DMS53 (cell line): ENCODE measurements at places on chromosomes 16 and 17.

- no peak for DNase-seq
Measured at GRCh38 chr16:68009157-68009735, 6.5 kb downstream of the DPEP2NB start.

- no peak for DNase-seq
Measured at GRCh38 chr17:46195939-46196716, 2.9 kb upstream of the KANSL1 start.

GRCh38 chr16:88473666-88474534 lies 20.8 kb downstream of the ZFPM1 start:
- DNase-seq: no peak

- peak; percentile 43 for DNase-seq
Measured at GRCh38 chr17:68431661-68432071, 25.6 kb downstream of the WIPI1 start.

DNA sequence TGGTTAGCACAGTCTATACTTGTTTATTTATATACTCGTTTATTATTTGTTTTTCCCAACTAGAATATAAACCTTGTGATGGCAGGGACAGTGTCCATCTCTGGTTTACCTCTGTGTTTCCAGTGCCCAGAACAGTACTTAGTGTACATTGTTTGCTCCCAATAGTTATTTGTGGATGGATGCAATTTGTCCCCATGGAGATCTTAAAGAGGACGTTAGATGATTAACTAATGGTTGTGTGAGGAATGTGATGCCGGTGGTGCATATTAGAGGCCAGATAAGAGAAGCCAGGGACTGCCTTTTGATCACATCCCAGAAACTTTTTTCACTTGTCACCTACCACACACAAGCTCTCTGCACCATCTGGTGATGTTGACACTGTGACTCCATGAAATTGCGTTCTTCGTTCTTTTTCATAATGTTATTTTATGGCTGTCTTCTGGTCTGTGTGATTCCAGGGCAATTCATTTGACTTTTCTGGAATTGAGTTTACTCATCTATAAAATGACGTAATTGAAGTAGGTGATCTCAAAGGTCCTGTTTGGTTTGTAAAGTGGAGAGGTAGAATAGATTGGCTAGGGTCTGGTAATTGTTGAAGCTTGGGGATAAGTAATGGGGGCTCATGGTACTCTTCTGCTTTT lies 1.2 kb downstream of the COX10 start:
- no peak for DNase-seq

GRCh38 chr16:68146585-68146984 lies 61.4 kb downstream of the NFATC3 start:
- DNase-seq: peak; percentile 33

DNA sequence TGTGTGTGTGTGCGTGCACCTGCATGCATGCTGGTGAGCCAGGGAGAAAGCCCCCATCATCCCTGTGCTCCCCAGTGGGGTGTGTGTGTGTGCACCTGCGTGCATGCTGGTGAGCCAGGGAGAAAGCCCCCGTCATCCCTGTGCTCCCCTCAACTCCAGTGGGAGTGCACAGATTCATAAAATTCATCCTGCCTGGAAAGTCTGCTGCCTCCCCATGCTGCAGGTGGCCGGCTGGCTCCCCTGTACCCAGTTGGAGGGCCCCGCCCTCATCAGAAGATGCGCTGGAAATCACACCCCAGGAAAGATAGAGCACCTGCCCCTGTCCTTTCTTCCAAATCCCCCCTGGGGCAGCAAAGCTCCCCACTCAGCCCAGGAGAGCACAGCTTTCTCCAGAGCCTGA lies 84.8 kb upstream of the DOC2B start:
- DNase-seq: no peak

DNA sequence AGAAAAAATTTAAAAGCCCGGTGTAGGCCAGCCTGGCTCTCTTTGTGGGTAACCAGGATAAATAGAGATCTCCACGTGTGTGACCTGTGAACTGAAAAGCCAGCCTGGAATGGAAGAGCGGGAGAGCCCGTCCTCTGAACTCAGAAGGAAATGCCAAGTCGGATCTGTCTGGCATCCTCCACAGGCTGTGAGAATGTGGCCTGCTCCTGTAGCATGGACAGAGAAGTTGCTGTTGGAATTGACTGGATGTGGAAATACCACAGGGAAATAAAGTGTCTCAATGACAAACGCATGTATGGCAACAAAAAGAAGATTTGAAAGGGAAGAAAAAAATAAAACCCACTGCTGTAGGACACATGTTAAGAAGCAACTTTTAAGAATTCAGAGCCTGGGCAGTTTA lies 6.7 kb downstream of the KLHL36 start:
- DNase-seq: no peak

GRCh38 chr16:1527836-1528811 lies 5.3 kb upstream of the TMEM204 start:
- no peak for DNase-seq

DNA sequence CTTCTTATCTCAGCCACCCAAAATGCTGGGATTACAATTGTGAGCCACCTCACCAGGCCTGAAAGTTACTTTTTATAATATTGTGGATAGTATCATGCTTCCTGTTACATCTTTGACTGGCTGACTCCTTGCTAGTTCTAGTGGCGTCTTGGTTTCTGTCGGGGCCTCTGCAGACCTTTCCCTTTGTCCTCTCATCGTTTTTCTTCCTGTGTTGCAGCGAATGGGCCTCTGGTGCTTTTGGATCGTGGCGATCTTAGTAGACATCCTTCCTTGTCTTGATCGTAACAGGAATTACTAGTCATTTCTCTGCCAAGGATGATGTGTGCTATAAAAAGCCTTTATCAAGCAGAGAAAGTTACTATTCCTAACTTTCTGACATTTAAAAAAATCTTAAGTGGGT lies 20.8 kb downstream of the ASPSCR1 start:
- DNase-seq: no peak

- no peak for DNase-seq
Measured at GRCh38 chr16:53936052-53936451, 232.1 kb downstream of the FTO start.

DNA sequence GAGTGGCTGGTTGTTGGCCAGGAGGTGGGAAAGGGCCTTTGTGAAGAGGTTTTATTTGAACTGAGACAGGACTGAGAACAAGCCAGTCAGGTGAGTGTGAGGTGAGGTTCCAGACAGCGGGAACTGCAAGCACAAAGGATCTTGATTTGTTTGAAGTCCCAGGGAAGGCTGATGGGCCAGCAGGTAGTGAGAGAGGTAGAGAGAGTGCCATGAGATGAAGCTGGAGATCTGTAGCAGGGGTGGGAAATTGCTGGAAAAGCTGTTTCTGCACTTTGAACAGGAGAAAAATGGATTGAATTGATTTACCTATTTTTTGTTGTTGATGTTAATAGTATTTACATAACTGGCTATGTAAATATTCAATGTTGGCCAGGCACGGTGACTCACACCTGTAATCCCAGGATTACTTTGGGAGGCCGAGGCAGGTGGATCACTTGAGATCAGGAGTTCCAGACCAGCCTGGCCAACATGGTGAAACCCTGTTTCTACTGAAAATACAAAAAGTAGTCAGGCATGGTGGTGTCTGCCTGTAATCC lies 7.7 kb upstream of the DCTPP1 start:
- DNase-seq: peak; percentile 98
